Activated CD4-positive, CD25-positive, alpha-beta regulatory T cell treated with anti-CD3 and anti-CD28 coated beads, Interleukin-2, amount 50 U/mL, for 16 hours (primary cell): ENCODE measurements at places on chromosomes 2 and 18.

- DNase-seq = no peak
Observed at GRCh38 chr2:225452677-225453076, 53.2 kb downstream of the NYAP2 start.

DNA sequence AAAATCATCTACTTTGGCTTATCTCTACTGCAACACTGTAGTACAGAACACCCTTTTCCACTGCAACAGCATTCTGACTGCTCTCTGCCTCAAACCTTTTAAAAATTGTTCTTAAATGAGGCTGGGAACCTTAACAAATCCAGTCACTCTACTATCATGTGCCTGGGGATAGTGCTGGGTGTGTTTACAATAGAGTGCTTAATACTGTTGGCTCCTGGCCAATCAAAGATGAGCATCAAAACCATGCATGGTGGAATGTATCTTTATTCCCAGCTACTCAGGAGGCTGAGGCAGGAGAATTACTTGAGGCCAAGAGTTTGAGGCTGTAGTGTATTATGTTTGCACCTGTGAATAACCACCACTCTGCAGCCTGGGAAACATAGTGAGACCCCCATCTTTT, 7.4 kb downstream of the ANKAR start:
- no peak for DNase-seq

- DNase-seq = no peak
Observed at GRCh38 chr2:126882736-126883665, 15.7 kb upstream of the TEX51 start.

DNA sequence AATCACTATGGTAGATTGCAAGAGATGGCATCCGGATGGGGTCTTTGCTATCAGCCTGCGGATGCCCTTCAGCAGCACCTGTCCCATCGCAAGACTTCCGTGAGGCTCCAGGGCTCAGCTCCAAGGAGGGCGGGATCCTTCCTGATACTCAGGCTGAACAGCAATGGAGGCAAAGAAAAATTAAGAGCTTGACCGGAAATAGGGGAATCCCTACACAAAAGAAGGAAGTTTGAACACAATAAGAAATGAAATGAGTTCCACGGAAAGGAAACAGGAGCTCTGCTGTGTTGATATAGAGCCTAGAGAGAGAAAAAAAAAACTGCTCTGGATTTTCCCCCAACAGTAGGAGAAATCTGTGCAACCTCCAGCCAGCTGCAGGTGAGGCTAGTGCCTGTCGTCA, 91.9 kb downstream of the ARL4C start:
- DNase-seq = no peak

DNA sequence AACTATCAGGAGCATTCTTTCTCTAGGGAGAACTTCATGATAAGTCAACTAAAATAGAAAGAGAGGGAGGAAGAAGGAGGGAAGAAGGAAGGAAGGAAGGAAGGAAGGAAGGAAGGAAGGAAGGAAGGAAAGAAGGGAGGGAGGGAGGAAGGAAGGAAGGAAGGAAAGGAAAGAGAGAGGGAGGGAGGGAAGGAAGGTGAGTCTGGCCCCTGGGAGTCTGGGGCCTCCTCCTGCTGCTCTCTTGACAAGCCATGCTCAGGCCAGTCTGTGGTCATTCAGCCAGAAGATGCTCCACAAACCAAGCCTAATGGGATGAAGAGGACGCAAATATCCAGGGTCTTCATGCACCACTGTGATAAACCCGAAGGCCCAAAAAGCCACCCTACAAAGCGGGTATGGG, 216.4 kb upstream of the AGAP1 start:
- DNase-seq = no peak

DNA sequence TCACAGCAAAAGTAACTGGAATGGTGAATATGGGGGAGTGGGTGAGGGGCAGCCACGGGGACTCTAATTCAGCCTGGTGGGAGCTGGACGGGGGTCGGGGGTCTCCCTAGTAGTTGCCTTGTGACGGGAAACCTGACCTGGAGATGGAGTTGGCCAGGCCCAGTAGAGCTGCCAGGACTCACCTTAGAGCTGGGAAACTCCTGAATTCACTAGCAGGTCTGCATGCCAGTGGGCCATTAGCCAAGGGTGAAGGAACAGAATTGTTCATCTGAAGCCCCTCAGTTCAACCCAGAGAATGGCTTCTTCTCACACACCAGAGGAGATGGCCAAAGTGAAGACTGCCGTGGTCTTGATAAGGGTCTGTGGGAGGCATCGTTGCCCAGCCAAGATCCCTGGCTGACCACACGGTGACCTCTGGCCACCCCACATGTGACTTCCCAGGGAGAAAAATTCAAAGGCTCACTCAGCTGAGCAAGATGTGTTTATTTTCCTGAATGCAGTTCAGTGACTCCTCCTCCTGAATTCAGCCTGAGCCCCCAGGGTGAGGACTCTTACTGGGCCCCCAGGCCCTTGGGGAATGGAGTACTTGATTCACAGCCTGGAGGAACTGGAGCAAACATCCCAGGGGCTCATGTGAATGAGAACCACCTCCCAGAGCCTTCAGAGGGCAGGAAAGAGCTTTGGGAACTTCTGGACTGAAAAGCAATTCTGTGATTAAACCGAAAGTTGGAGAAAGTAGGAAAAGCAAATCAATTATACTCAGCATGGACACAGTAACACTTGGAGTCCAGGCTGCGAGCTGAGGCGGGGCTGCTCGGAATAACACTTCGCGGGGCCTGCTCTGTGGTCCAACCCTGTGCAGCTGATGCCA, 25.2 kb downstream of the MOCOS start:
- DNase-seq = no peak

GRCh38 chr18:37484983-37485834, 80.4 kb downstream of the CELF4 start:
- DNase-seq = no peak

- DNase-seq = no peak
Observed at GRCh38 chr2:47038656-47039488, 116.2 kb downstream of the STPG4 start.

DNA sequence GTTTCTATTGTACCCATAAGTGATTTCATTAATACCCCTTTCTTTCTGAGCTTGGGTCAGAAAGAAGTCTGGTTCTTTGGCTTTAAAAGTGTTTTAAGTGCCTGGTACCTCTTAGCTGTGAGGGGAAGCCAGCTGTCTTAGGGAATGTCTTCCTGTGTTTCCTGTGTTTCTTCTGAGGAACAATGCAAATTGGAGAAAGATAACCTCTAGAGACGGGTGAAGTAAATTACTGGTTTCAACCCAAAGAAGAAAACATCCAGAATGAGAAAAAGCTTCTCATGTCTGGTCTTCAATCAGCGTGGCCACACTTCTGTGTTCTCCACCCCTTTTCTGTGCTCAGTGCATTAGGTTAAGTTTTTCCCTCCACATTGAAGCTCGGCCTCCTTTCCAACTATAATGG, 10.2 kb upstream of the CHN1 start:
- DNase-seq = no peak

- no peak for DNase-seq
Observed at GRCh38 chr2:46241344-46241743, 55.9 kb upstream of the EPAS1 start.

GRCh38 chr2:120601566-120601965, 134.1 kb upstream of the GLI2 start:
- no peak for DNase-seq

DNA sequence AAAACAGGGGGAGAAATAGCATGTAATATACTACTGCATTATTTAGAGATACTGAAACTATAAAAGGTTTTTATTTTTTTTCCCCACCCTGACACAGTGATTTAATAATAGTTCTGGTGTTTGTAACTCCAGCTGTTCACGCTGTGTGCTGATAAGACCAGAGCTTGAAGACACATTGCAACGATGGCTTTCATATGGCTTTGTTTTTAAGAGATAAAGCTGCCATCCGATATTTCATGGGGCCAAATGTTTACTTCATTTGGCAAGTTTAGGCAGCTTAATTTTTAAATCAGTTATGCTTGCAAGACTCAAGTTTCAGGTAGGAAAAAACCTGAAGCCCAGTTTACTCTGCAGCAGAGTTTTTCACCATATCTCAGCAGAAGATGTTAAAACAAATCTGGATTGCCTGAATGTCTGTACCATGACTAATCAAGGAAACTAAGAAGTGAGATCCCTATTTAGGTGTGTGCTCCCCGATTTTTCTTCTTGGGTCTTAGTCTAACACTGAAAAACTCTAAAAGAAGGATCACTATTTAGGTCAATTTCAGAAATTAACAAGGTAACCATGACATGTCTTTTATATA, 508.6 kb downstream of the PARD3B start:
- DNase-seq = no peak

- no peak for DNase-seq
Observed at GRCh38 chr2:173393186-173393585, 38.5 kb downstream of the CDCA7 start.

GRCh38 chr18:64099244-64099643, 49.6 kb downstream of the LINC00305 start:
- no peak for DNase-seq

- no peak for DNase-seq
Observed at GRCh38 chr2:101036562-101036961, 34.5 kb downstream of the RPL31 start.

DNA sequence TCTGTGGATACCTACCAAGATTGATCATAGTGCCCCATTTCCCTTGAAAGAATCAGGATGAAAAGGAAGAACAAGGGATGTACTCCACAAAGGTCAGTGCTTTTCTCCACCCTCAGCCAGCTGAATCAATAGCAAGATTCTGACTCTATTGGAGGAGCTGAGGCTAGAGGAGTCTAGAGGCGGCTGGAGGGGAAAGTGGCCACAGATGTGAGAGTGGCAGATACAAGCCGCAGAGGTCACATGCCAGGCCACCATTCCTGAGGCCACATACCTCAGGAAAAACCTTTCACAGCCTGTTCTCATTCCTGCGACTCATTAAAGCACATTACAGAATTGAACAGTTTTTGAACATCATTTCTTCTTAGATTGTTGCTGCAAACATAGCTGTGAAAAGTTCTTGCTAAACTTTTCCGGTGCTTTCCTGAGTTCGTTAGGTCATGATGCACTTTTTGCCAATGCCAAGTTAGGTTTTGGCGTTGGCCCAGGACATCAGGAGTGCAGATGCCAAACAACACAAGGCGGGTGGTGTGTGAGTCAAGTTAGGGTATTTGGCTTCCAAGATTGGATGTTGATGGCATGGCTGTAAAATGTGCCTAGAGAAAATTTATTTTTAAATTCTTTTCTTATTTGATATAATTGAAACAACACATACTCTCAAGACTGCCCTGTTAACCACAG, 160.7 kb upstream of the SP5 start:
- DNase-seq = no peak

DNA sequence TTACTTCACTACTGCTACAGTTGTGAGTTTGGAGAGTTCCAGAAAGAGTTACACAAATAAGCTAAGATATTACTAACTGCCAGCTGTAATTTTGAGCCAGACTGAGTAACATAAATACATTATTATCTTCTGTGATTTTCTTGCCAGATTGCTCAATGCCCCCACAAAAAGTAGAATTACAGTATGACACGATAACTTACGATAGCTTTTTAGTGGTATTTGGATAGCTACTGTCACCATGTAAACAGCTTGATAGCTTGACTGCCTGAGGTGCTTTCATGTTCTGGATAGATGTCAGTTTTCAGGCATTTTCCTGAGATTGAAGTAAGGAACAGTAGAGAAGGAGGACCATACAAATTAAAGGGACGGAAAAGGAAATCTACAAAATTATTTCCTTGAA, 533.3 kb downstream of the SOCS6 start:
- DNase-seq = no peak

- DNase-seq = no peak
Observed at GRCh38 chr2:11710210-11710609, 36.2 kb upstream of the LPIN1 start.

- no peak for DNase-seq
Observed at GRCh38 chr2:10136101-10136934, 13.8 kb downstream of the RRM2 start.

DNA sequence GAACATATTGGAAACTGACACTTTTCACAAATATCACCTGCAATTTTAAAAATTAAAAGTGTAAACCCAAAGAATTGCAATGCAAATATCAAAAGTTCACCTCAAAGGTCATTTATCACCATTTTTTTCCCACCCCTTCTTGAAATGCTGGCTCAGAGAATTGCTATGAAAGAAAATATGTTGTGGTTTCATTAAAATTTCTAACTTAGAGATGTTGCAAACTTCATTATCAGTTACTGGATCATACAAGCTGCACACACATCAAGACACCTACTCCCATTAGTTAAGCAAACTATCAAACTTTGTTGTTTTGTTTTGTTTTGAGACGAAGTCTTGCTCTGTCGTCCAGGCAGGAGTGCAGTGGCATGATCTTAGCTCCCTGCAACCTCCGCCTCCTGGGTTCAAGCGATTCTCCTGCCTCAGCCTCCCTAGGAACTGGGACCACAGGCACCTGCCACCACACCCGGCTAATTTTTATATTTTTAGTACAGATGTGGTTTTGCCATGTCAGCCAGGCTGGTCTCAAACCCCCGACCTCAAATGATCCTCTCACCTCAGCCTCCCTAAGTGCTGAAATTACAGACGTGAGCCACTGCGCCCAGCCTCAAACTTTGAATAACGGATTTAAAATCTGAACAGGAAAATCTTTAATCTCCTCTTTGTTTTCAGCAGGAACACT, 37.0 kb downstream of the STK39 start:
- DNase-seq = no peak

DNA sequence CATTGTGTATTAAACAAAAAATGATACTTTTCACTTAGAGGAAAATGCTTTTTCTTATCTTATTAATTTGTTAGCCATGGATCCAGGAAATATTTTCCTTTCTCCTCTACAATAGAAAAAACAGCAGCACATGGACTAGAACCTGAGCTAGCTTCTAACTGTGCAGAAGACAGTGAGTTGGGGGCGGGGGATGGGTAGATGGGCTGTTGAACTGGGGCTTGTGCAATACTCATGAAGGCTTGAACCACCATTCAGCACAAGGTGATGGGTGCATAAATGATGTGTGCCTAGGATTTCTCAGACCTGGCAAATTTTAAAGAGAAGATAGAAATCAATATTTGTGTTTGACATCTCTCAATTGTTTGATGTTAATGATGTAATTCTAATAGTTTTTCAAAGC, 42.0 kb downstream of the COL5A2 start:
- DNase-seq = no peak

- DNase-seq = no peak
Observed at GRCh38 chr18:45663403-45664045, 48.2 kb downstream of the SLC14A2 start.

- DNase-seq = no peak
Observed at GRCh38 chr2:139098961-139099360, 318.8 kb upstream of the NXPH2 start.
